ENCODE measurements at places on chromosomes 11 and 22.

GRCh38 chr11:46597155-46597554 lies 3.3 kb upstream of the AMBRA1 start:
- DNase-seq: no peak

- no peak for DNase-seq
Measured at GRCh38 chr22:31917227-31917921, 27.0 kb upstream of the YWHAH start.

DNA sequence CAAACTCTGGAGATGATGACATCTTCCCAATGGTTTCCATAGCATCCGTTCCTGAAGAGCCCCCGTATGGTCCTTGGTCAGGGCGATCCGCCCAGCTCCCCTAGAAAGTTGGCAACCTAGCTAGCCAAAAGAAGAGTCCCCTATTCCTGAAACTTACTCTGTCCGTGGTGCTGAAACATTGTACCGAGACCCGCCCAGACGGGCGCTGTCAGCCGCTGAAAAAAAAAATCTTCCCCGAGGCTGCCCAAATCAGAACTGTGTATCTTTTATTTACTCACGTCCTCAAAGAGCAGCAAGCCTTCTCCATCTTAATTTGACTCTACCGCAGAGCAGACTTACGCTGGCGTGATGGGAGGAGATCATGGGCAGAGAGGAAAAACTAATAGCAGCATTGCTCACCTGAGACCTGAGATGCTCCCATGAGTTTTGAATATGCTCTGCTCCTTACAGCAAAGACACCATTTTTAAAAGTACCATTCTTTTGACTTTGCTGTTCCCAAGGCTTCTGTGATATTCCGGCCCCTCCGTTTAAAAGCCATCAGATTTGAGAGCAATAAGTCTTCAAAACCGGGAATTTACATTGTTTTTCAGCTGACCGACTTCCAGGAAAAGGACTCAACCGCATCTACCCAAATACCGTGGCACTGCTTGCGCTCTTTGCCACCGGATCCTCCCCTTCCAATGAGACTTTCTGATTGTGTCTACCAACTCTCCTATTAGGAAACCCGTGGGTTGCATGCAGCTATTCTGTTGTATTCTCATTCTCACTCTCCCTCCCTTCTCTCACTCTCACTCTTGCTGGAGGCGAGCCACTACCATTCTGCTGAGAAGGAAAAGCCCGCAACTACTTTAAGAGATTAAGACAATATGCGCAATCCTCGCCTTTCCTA lies at the start of gene SLC17A6:
TSS of gene SLC17A6 (plus strand) at position 786 of the 890 bp plus-strand sequence. CDS start 153 bp downstream, outside the sequence.
- peak; percentile 38 for DNase-seq

- DNase-seq: no peak
Measured at GRCh38 chr11:44592125-44592940, 26.9 kb downstream of the CD82 start.

- DNase-seq: no peak
Measured at GRCh38 chr22:43876866-43877509, 14.7 kb upstream of the SULT4A1 start.

DNA sequence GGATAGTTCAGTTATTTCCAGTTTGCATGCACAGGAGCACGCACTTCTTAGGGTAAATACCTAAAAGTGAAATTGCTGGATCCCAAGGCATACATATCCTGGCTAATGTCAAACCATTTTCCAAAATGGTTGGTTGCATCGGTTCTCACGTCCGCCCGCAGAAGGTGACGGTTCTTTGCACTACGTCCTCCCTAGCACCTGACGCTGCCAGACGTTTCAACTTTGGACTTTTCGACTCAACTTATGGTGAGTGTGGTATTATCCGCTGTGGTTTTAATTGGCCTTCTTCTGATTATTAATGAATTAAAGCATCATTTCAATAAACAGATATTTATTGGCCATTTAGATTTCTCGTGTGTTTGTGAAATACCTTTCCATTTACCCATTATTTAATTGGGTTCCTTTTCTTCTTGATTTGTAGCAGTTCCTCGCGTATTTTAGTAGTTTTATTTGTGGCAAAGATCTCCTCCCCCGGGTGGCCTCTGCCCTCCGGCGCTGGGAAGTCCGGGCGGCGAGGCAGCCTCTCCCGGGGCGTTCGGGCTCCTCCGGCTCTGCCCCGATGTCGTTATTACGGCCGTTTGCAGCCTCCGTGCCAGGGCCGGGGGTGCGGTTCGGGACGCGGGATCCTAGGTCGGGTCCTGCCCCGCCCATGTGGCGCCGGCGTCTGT lies at the start of gene JHY:
TSS of gene JHY (plus strand) at position 571 of the 668 bp plus-strand sequence. CDS start 3,091 bp downstream, outside the sequence.
- no peak for DNase-seq

Data from HEK293T (cell line).